ENCODE measurements at places on chromosomes 5 and 9.
A peak's percentile ranks its signal among the peaks of the same experiment; 100 is the strongest.

GRCh38 chr5:112467485-112467884 lies 48.4 kb upstream of the EPB41L4A start:
- DNase-seq: no peak

GRCh38 chr9:76379494-76379893 lies 14.7 kb downstream of the RFK start:
- no peak for DNase-seq

DNA sequence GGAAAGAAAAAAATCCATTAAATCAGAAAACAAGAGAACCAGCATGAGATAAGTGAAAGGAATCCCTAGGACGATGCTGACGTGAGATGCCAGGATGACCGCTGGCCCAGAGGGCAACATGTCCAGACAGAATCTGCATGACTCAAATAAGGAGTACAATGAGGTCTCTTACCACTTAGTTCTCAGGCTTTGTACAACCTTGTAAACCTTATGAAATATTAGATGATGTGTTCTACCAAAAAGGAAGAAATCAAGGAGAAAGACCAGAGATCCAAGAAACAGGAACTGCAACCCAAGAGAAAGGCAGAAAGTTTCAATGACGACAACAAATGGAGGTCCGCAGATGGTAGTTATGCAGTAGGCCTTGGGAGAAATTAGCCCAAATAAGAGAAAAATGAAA lies 2.8 kb upstream of the GPR150 start:
- DNase-seq: no peak

- no peak for DNase-seq
These were observed 1145.0 kb downstream of the MAT2B start for GRCh38 chr5:164650427-164650826.

- DNase-seq: no peak
These were observed 70.8 kb downstream of the NXNL2 start for GRCh38 chr9:88605512-88606362.

- no peak for DNase-seq
These were observed 73.9 kb downstream of the ALDH7A1 start for GRCh38 chr5:126521130-126521529.

DNA sequence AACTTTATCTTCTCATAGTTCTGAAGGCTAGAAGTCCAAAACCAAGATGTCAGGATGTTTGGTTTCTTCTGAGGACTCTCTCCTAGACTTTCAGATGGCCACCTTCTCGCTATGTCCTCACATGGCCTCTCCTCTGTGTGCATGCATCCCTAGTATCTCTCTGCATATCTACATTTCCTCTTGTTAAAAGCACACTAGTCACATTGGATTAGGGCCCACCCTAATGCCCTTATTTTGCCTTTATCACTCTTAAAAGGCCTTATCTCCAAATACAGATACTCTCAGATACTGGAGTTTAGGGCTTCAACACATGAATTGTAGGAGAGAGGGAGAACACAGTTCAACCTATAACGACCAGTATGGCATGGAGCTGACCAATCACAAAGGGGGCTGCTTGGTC lies 151.7 kb downstream of the PRELID2 start:
- no peak for DNase-seq

GRCh38 chr9:77291714-77292113 lies 114.4 kb downstream of the VPS13A start:
- DNase-seq: no peak

DNA sequence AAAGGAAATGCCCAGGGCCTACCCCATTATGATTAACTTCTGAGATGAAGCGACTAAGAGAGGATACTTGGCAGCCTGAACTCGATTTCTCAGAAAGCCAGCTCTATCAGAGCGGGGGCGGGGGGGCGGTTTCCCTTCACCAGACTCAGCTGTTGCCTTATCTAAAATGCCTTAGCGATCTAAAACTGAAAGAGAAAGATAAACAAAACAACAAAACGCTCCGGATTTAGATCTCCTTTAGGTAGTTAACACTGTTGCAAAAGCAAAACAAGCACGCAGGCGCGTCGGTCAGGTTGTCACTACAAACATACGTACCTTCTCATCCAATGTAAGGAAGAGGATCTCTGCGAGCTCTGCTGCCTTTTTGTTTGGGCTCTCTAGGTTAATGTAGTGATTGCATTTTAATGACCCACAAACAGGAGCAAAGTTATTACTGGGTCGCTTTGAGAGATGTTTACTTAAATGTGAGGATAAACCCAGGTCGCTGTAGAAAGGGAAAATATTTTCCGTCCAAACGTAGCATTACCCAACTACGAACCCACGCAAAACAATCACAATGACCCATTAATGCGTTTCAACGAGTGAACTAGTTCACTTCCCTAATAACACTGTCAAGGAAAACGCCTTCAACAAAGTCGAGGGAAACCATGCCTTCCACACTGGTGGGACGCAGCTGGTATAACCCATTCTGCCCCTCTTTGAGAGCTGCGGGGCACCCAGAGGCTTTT lies 982 bp downstream of the EPB41L4A start:
- no peak for DNase-seq

GRCh38 chr5:15645381-15646160 lies 145.6 kb downstream of the FBXL7 start:
- DNase-seq: no peak

- no peak for DNase-seq
These were observed 624.1 kb downstream of the ISL1 start for GRCh38 chr5:52007230-52007858.

DNA sequence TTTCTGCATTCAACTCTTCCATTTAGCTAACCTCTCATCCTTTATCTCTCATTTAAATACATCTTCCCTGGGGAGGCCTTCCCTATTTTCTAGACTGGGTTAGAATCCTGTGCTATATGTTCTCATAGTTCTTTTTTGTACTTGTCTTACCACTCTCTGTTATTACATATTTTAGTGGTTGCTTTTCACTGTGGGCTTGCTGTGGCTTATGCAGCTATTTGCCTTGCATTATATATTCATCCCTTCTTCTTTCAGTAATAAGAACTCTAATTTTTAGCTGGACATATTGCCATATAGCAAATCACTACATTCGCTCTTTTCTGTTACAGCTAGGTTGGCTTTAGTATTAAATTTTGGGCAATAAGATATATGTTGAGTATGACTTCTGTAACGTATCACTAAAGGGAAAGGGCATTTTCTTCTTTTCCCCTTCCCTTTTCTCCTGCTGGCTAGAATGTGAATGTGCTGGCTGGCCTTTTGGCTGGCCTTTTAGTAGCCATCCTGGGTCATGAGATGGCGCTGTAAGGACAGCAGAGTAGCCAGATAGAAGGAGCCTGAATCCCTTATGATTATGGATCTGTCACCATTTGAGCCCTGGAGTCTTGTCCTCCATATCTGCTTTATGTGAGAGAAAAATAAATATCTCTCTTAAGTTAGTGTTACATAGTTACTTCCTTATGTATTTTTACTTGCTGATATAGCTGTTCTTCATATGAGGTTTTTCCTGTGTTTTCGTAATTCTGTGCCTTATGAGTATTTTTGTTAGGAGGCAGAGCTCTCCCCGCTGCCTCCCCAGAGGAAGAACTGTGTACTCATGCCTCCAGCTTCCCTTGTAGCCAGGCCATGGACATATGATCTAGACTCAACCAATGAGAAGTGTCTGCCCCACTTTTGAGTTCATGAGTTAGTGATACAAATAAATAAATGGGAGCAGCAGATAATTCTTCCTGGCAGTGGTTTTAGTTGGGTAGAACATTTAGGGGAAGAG lies 65.8 kb downstream of the NDUFAF2 start:
- no peak for DNase-seq

GRCh38 chr5:122845229-122846050 lies at the start of gene SNX24:
SNX24 (plus strand) TSS chr5:122845613; CDS start chr5:122845634, 21 bp downstream.
- DNase-seq: peak; percentile 44

DNA sequence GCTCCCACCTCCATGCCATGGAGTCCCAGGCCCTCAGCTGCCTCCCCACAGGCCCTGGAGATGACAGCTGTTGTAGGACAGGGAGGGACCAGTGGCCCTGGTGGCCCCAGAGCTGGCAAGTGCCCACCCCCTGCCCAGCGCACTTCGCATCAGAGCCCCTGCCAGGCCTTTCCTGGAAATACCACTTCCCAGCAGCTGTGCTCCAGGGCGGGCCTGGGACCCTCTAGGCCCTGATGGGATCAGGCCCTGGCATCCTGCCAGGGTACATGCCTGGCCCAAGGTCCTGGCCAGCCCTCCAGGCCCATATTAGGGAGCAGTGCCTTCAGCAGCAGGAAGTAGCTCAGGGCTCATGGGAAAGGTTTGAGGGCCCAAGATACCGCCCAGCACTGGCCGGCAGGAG lies 2.5 kb downstream of the KCNT1 start:
- DNase-seq: no peak

DNA sequence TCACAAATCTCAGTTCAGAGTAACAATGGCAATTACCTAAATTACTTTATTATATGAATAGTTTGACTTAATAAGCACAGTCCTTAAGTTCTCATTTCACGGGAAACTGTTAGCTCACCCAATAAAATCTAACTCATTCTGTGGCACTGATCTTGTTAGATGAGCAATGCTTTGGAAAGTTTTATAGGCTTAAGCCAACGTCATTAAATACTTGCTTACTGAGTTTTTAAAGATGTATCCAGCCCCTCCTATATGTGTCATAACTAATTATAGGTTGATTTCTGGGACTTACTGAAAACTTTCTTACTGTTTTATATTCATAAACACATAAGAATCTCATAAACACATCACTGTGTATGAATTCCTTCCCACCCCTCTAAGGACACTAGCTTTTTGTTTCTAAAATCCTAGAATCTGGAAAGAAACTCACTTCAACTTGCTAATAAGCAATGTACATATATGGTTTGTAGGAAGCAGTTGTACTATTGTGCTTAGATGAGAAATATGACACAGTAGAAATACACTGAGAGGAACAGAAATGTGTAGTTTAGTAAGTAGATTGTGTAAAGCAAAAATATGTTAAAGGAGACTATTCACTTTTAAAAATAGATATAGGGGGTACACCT lies 14.1 kb upstream of the MARCOL start:
- no peak for DNase-seq

DNA sequence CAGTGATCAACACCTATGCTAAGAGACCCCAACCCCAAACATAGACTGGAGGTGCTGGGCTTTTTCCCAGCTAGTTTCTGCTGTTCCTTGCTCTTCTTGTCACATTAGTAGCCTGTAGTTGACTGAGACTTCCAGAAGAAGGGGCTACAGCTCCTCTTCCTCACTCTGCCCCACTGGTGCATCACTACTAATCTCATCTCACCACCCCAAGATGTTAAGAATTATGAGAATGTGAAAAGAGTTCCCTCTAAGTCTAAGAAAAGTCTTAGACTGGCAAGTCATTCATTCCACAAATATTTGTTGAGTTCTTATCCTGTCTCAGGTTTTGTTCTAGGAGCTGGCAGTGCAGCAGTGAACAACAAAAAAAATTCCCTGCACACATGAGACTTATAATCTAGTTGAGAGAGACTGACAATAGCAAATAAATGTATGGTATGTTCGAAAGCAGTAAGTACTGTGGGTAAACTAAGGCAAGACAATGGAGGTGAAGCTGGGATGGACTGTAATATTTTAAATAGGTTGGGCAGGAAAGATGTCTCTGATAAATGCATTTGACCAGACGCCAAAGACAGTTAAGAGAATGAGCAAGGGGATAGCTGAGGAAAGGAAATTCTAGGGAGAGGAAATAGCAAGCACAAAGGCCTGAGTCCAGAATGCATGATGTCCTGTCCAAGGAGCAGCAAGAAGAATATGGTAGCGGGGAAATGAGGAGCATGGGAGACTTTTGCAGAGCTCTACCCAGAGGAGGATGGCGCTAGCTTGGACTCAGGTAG lies 92.3 kb downstream of the PTCD2 start:
- no peak for DNase-seq
